Spleen (tissue), 13 donors: ENCODE measurements at places on chromosomes 7 and 10. TPM values are rescaled to one million over a fixed set of nuclear protein-coding genes. Genes with fewer than 3 reads are reported as not detected.

The OPN4 gene
- not detected for total RNA-seq

The PON1 gene
- not detected for total RNA-seq

GRCh38 chr10:132708936-132709335 lies 77.0 kb downstream of the NKX6-2 start:
- DNase-seq: peak; percentile 28

- no peak for DNase-seq
These were observed 35.4 kb downstream of the CPED1 start for GRCh38 chr7:121023683-121024511.

The CDH23 gene
- 8.4 TPM for total RNA-seq

The FMC1 gene
- total RNA-seq: 7.0 TPM

DNA sequence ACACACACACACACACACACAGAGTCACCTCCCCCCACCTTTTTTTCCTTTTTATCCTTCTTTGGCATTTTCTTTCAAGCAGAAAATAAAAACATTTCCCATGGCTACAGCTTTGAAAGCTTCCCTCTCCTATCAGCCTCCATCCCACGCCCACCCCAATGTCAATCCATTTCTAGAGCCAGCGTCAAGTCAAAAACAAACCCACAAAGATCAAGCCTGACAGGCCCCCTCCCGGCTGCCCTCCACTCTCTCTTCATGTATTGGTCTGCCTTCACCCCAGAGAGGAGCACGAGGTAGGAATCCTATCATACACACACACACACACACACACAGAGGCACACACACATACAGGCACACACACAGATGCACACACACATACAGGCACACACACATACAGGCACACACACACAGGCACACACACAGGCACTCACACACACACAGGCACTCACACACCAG lies 8.0 kb upstream of the TNRC18 start:
- DNase-seq: no peak

GRCh38 chr7:116206141-116206540 lies 4.2 kb upstream of the TES start:
- DNase-seq: no peak

DNA sequence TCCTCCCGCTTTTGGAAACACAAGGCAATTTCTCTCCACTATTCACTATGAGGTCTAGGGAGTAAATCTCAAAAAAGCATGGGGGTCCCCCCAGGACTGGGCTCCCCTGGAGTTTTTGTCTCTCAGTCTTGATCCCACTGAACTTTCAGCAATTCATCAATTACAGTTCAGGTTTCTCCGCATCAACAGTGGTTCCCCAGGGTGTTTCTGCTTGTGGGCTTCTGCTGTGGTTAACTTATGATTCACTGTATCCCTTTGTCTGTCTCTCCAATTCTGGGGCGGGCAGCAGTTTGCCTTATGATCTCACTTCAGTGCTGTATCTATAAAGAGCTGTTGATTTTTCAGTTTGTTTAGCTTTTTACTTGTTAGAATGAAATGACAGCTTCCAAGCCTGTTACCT lies 142.6 kb upstream of the CDC14C start:
- DNase-seq: no peak

DNA sequence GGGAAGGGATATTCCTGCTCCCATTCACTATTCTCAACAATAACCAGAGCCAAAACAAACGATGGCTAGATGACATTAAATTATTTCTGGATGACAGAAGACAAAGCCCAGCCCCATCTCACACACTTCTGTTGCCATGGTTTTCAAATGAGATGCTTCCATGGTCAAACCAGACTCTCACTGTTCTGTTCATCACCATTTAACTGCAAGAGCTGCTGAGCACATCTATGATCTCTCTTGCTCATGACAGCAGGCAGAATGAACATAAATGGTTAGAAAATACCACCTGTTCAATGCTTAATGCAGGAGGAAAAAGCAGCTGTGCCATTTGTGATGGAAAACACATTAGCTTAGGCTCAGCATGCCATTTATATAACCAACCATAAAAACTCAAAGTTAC lies 758.6 kb upstream of the ZWINT start:
- no peak for DNase-seq

- DNase-seq: no peak
These were observed 54.8 kb downstream of the MCU start for GRCh38 chr10:72746426-72747363.

DNA sequence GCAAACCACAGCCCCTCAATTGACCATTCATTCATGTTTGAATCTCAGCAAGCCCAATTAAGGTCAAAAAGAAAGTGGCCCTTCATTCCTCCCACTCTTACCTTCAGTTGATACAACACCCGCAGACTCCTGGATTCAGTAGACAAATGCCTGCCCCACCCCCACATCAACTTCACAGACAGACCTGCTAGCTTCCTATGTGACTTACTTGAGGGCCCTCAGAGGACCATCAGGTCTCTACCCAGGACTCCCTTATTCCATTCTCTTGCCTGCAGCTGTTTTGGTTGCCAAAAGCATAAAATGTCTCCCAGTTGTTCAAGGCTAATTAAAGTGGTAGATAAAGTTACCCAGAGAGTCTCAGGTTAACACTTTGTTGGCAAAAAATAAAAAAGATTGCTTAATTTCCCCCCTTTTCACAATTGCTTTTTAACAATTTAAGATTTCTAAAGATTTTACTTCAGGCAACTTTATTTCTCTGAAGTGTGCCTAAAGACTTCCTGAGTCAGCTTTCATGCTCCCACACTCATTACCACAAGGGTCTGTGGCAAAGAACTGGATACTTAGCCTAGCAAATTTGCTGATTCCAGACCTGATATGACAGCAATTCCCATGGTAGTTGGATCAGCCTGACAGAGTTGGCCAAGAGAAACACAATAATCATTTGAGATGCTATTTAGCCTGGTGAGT lies 3.3 kb upstream of the MTERF1 start:
- no peak for DNase-seq

DNA sequence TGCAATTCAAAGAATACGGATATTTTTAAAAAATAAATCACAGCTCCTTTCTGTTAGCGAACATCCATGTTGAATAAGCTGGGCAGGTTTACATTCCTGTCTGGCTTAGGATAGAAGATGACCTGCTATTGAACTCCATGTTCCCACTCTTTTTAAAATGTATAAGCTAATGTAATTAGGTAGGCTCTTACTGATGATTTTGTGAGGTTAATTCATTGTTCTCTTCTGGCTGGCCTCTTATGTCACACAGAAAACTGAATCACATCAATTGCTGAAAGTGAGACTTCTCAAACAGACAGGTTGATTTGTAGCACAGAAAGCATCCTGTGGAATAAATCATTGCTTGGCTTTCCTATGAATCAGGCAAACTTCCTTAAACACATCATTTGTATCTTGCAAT lies 24.2 kb downstream of the HGF start:
- DNase-seq: no peak

DNA sequence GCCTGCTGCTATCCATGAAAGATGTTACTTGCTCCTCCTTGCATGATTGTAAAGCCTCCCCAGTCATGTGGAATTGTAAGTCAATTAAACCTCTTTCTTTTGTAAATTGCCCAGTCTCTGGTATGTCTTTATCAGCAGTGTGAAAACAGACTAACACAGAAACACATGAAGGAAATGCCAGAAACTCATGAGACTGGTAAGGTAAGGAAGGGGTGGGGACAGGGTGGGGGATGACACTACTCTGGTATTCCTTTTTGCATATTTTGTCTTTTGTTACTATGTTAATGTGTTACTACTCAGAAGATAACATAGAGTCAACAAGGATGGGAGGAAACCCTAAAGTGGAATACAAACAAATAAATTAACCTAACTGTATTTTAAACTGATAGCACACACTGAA lies 69.8 kb upstream of the DRGX start:
- DNase-seq: no peak

GRCh38 chr10:72740528-72740927 lies 48.6 kb downstream of the MCU start:
- no peak for DNase-seq

GRCh38 chr10:23106331-23107072 lies 11.1 kb downstream of the MSRB2 start:
- no peak for DNase-seq

The EPHA1 gene
- total RNA-seq: 4.5 TPM

The SPAM1 gene
- total RNA-seq: not detected

The ADAM22 gene
- total RNA-seq: 3.3 TPM

- DNase-seq: no peak
These were observed 171.3 kb upstream of the HPS1 start for GRCh38 chr10:98617906-98618520.

The CACNA2D1 gene
- 18.2 TPM for total RNA-seq

The OR6B1 gene
- total RNA-seq: not detected

GRCh38 chr10:3110782-3111620 lies 43.7 kb downstream of the PFKP start:
- no peak for DNase-seq

DNA sequence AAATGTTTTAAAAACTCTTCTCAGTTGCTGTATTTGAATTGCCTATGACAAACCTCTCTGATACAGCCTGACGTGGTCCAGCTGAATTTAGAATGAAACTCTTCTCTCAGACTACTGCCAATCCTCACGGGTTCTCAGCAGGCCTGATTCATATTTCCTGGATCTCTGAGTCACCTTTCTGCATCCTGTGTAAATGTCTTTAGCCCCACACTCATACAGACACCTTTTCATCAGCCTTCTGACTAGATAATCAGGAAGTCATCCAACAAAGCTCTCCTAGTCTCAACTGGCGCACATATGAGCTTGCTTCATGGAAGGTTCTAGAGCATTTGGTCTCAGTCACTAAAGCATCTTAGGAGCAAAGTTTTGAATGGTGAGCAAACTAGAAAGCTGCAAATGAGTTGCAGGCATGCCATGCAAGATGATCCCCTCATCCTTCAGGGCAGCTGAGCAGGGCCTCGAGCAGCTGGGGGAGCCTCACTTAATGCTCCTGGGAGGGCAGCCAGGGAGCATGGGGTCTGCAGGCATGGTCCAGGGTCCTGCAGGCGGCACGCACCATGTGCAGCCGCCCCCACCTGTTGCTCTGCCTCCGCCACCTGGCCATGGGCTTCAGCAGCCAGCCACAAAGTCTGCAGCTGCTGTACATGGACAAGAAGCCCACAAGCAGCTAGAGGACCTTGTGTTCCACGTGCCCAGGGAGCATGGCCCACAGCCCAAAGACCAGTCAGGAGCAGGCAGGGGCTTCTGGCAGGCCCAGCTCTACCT lies 182.8 kb downstream of the ARHGAP12 start:
- DNase-seq: no peak

The GPR26 gene
- not detected for total RNA-seq

DNA sequence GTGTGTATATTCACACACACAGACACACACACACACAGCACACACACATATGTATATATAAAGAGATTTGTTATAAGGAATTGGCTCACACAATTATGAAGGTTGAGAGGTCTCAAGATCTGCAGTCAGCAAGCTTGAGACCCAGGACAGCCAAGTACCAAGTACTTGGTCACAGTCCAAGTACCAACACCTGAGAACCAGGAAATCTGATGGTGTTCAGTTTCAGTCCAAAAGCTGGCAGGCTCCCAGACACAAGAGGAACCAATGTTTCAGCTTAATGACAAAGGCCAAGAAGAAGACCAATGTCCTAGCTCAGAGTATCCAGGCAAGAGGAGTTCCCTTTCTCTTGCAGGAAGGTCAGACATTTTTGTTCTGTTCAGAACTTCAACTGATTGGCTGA lies 780.2 kb downstream of the MAGI2 start:
- no peak for DNase-seq

DNA sequence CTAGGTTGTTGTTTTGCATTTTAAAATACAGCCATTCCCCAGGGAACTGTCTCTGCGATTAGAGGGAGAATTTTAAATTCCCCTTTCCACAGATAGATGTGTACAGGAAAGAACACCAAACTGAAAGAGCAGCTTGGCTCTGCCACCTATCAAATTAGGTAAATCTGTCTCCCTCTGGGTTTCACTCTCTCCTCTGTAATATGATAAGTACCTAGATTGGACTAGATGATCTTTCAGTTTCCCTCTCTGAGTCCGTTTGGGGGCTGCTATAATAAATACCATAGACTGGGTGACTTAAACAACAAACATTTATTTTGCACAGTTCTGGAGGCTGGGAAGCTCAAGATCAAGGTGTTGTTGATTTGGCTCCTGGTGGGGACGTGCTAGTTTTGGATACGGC lies 186.0 kb downstream of the KIF20B start:
- no peak for DNase-seq

- DNase-seq: no peak
These were observed 744 bp upstream of the DRGX start for GRCh38 chr10:49396666-49396999.

GRCh38 chr7:75798770-75799169 lies 14.8 kb downstream of the CCL24 start:
- no peak for DNase-seq

The CNTNAP2 gene
- total RNA-seq: 0.70 TPM

DNA sequence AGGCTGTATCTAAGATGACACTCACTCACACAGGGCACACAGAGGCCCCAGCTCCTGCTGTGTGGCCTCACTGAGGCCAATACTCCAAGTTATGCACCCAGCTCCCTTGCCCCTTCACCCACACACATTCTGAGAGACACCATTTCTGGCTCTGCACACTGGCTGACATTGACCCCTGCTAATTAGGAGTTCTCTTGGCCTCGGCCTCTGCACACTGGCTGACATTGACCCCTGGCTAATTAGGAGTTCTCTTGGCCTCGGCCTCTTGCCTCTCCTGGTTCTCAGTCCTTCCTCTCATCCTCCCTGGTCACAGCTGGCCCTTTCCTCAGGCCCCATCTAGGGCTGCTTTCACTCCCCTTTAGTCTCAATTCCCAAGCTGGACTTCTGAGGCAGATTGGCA lies 97.3 kb downstream of the GRID1 start:
- DNase-seq: peak; percentile 41

The GNG11 gene
- total RNA-seq: 46.6 TPM

- no peak for DNase-seq
These were observed 297.8 kb upstream of the ZNF32 start for GRCh38 chr10:43946445-43946844.

The STEAP4 gene
- 17.0 TPM for total RNA-seq

- no peak for DNase-seq
These were observed 50.2 kb downstream of the ARHGAP22 start for GRCh38 chr10:48554656-48555055.

DNA sequence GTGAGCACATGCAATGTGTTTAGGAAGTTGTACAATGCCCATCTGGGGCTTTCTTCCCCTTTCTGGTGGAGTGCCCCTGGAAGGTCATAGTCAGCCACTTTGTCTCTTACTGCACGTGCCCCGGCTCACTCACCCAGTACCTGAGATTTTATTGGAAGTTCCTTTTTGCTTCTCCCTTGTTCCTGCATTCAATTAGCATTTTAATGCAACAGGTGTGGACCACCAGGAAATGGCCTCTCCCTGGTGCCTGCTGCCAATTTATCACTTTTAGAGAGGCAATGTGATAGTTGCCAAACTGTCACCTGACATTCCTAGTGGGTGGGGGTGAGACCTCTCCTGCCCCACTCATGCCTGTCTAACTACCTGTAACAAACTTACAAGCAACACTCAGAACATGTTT lies 293.4 kb upstream of the DKK1 start:
- DNase-seq: no peak

- DNase-seq: no peak
These were observed 36.9 kb upstream of the CCDC3 start for GRCh38 chr10:13038391-13038790.

- no peak for DNase-seq
These were observed 36.7 kb downstream of the DNAH11 start for GRCh38 chr7:21579341-21580072.
